ENCODE measurements at places on chromosomes 3 and 15. TPM values are rescaled to one million over a fixed set of nuclear protein-coding genes. Genes with fewer than 3 reads are reported as not detected.

The IGF2BP2 gene
- not detected for total RNA-seq

The UBL7 gene
- total RNA-seq = 44.1 TPM

The CGNL1 gene
- total RNA-seq = not detected

The ELL3 gene
- 134 TPM for total RNA-seq

The CADPS gene
- 79.5 TPM for total RNA-seq

The FBLN2 gene
- total RNA-seq = not detected

The SLC2A2 gene
- total RNA-seq = not detected
